Fibroblast of villous mesenchyme (primary cell): ENCODE measurements at places on chromosomes 6 and 20.

GRCh38 chr6:112806163-112806865 is 459.2 kb downstream of the RFPL4B start:
- peak; percentile 33 for DNase-seq

DNA sequence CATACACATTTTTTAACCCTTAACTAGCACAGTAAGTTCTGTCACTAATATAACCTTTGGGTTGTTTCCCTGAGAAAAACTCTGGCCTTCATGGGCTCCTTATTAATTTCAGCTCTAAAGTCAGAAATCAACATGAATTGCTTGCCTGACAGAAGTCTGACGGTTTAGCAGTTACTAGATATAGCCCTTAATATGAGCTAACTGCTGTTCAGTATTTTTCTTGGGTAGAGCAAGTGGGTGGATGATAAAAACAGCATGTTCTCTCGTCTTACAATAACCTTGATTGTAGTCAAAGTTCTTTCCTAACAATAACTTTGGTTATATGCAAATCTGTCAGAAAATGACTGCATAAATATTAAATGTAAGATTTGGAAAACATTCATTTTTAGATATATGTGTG is 81.0 kb downstream of the SH3BGRL2 start:
- no peak for DNase-seq

DNA sequence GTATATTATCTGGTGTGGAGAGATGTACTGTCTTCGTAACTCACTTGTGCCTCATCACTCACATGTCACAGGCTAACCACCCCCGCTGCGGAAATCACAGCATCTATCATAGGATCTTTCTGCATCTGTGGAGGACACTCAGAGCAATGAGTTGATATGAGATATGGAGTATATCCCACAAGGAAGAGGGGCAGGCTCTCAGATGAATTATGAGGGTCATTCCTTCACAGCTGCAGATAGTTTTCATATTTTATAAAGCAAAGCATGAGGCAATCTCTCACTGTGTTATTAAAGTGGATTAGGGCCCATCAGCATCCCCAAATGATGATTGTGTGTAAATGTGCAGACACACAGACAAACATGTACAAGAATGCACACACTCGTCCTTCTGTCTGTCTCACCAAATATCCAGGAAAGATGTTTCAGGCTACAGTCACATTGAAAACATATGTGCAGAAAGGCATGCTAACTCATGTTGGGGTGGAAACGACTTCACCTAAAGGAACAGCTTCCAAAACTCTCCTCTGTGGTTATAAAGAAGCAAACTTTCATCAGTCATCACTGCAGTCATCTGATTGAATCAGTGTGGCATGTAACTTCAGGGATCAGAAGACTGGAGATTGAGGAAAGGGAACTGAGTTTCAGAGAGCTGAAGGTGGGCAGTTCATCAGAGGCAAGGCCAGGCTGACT is 164.7 kb downstream of the FOXC1 start:
- DNase-seq: no peak

- no peak for DNase-seq
Measured at GRCh38 chr20:63254606-63255384, 532 bp upstream of the NKAIN4 start.

DNA sequence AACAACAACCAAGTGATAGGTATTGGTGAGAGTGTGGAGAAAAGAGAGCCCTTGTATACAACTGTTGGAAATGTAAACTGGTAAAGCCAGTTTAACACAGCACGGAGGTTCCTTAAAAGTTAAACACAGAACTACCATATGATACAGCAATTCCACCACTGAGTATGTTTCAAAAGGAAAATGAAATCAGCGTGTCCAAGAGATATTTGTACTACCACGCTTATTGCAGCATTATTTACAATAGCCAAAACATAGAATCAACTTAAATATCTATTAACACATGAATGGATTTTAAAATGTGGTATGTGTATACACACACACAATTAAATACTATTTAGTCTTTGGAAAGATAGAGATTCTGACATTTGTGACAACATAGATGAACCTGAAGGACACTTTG is 1.1 kb downstream of the PTCHD4 start:
- DNase-seq: no peak

DNA sequence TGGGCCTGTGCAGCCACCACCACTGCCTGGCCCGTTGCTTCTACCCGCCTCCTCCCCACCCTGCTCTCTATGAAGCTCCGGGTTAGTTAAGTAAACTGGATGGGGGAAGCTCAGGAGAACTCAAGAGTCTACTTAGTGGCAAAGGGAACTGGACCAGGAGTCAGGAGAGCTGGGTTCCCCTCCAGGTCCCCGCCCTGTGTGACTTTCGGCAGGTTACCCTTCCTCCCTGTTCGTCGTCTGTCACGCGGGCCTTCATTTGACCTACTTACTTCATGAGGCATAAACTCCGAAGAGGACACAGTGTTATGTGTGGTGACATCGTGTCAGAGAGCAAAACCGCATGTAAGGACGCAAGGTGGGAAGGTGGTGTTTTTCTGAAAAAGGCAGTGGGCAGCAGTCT is 75.3 kb downstream of the TCP11 start:
- no peak for DNase-seq

DNA sequence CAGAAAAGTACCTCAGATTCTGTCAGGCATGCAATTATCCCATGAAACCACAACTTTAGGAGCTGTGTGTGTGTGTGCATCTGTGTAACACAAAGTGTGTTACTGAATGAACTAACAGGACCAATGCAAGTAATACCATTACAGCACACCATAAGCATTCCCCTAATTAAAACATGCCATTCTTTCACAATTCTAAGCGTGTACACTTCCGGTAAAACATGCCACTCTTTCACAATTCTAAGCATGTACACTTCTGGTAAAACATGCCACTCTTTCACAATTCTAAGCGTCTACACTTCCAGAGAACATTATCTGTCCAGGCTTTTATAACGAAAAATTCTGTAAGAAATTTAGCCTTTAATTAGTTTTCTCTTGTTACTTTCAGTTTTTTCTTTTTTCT is 238.2 kb downstream of the GMDS start:
- no peak for DNase-seq

- DNase-seq: peak; percentile 11
Measured at GRCh38 chr20:32820698-32821377, 1.1 kb downstream of the MAPRE1 start.

DNA sequence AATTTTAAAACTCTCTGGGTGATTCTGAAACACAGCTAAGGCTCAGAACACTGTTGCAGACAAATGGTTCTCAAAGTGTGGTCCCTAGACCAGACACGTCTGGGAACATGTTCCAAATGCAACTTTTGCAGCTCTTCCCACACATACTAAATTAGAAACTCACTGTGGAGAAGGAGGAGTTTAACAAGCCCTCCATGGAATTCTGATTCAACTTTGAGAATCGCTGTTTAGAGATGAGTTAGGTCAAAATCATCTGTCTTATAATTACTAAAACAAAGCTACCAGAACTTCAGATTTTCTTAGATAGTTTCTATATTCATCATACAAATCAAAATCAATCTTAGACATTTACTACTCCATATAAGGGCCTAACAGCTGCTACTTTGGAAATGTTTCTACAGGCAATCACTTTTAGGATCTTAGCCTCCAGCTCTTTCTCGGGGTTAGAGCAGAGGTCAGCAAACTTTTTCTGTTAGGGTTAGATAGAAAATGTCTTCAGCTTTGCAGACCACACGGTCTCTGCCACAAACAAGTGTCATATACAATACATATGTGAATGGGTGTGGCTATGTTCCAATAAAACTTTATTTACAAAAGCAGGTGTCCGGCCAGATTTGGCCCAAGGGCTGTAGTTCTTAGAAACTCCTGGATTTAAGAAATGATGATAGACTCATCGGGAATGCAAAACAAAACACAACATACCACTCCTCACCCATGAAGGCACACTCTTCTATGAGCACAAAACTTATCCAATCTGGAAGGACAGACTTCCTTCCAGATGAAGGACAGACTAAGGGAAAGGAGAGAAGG is 50.0 kb upstream of the ARHGAP18 start:
- peak; percentile 30 for DNase-seq

- no peak for DNase-seq
Measured at GRCh38 chr20:49727478-49727877, 13.8 kb upstream of the B4GALT5 start.

DNA sequence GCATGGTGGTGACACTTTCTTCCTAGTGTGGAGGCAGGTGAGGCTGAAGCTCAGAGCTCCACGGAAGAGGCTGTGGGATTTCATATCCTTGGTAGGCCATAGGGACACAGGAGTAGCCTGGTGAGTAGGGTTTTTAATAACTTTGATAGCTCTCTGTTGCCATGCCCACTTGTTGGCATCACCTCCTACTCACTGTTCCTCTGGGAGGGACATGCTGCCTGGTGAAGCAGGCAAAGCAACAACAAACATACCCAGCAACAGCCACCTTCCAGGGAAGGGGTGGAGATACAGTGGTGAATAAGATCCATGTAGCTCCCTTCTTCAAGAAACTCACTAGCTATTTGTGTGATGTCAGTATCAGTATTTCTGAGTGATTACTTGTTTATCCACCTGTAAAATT is 285.4 kb downstream of the CLIC5 start:
- DNase-seq: no peak

DNA sequence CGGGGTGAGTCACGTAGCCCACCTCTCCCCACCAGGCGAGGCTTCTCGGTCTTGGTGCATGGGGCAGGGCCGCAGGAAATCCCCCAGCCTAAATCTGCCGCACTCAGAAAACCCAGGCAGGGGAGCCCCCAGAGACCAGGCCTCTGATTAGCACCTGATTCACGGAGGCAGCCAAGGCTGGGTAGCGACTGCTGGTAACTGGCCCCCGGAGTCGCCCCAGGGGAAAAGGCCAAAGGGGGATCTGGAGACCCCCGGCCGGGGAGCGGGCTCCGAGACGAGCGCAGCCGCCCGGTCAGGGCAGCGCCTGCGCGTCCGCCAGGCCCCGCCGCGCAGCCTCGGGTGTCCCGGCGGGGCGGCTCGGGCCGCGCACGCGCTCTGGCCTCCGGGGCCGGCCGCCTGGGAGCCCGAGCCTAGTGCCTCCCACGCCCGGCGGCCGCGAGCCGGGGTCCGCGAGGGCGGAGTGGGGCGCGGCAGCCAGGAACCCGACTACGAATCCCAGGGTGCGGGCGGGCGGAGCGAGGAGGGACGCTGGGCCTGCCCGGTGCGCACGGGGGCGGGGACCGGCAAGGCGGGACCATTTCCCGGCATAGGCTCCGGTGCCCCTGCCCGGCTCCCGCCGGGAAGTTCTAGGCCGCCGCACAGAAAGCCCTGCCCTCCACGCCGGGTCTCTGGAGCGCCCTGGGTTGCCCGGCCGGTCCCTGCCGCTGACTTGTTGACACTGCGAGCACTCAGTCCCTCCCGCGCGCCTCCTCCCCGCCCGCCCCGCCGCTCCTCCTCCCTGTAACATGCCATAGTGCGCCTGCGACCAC is at the start of gene DUSP22:
Gene DUSP22, plus strand, starts transcription at position 791 of the 809 bp plus-strand sequence. CDS start 53 bp downstream, outside the sequence.
- DNase-seq: peak; percentile 88

DNA sequence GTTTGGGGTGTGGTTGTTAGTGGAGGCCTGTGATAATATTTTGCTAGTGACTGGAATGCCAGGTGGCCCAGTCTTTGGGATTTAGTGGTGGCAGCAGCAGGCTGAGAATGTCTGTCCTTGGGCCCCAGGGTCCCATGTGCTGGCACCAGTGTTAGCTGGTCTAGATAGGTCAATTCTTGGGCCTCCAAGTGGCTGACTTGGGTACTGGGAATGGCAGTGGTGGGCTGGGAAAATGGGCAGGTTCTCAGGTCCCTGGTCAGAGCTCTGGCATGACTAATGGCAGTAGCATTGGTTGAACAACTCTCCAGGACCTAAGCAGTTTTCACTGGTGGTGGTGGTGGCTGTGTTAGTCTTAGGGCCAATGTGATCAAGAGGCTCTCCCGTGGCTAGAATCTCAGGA is 50.3 kb downstream of the OLIG3 start:
- DNase-seq: no peak

GRCh38 chr6:113719545-113719944 is 137.6 kb upstream of the MARCKS start:
- no peak for DNase-seq

DNA sequence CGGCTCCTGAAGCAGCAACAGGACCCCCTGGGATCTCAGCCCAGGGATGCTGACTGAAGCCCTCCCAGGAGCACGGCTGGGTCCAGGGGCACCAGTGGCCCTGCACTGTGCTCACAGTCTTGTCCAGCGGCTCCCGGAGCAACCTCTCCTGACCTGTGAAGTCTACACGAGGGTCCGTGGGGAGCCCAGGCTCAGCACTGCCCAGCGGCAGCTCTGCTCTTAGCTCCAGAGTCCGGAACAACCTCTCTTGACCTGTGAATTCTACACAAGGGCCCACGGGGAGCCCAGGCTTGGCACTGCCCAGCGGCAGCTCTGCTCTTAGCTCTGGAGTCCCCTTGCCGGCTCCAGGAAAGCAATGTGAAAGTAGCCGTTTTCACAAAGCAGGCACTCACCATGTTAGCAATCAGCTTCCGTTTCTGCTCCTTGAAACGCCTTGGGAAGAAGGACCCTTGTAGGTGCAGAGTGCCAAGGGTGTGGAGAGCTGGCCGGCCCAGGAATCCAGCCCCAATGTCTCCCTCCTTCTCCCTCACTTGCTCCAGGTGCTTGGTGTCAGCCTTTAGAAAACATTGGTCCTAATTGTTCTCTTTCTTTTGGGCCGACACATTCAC is 310.9 kb downstream of the CDH4 start:
- DNase-seq: no peak
